Activated T-helper 17 cell treated with anti-CD3 and anti-CD28 coated beads, Interleukin-2, amount 50 U/mL, for 72 hours (primary cell): ENCODE measurements at places on chromosomes 6 and 20. TPM values are rescaled to one million over a fixed set of nuclear protein-coding genes. Genes with fewer than 3 reads are reported as not detected.
A peak's percentile ranks its signal among the peaks of the same experiment; 100 is the strongest.

- no peak for ATAC-seq
Measured at GRCh38 chr20:55205665-55206064, 730.3 kb downstream of the DOK5 start.

- peak; percentile 97 for ATAC-seq
Measured at GRCh38 chr6:16524380-16524707, 236.9 kb downstream of the ATXN1 start.

DNA sequence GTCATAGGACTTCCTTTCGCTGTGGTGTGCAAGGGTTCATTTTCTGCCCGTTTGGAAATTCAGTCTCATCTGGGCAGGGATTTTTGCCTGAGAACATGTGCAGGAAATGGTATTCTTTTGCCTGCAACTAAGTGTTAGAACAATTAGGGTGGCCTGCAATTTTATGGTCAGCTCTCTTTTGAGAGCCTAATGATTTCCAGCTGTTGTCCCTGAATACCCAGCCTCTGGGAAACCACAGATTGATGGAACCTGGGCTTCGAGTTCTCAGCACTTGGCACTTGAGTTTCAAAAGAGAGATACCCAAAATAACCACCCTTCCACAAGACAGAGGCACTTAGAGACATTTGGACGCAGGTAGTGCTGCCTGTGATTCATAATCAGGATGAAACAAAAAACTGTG, 217.2 kb upstream of the FOXA2 start:
- ATAC-seq: no peak

GRCh38 chr20:34915749-34916455, 39.5 kb downstream of the ACSS2 start:
- ATAC-seq: no peak

GRCh38 chr20:37579106-37579505, 51.4 kb upstream of the BLCAP start:
- no peak for ATAC-seq

DNA sequence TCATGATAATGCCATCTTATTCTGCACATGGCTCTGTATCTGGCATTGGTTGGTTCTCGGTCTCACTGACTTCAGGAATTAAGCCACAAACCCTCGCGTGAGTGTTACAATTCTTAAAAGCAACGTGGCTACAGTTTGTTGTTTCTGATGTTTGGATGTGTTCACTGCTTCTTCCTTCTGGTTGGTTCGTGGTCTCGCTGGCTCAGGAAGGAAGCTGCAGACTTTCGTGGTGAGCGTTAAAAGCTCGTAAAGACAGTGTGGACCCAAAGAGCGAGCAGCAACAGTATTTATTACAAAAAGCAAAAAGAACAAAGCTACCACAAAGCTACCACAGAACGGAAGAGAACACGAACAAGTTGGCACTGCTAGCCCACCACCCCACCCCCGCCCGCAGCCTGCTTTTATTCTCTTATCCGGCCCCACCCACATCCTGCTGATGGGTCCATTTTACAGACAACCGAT, 51.1 kb downstream of the MYLIP start:
- ATAC-seq: peak; percentile 60

DNA sequence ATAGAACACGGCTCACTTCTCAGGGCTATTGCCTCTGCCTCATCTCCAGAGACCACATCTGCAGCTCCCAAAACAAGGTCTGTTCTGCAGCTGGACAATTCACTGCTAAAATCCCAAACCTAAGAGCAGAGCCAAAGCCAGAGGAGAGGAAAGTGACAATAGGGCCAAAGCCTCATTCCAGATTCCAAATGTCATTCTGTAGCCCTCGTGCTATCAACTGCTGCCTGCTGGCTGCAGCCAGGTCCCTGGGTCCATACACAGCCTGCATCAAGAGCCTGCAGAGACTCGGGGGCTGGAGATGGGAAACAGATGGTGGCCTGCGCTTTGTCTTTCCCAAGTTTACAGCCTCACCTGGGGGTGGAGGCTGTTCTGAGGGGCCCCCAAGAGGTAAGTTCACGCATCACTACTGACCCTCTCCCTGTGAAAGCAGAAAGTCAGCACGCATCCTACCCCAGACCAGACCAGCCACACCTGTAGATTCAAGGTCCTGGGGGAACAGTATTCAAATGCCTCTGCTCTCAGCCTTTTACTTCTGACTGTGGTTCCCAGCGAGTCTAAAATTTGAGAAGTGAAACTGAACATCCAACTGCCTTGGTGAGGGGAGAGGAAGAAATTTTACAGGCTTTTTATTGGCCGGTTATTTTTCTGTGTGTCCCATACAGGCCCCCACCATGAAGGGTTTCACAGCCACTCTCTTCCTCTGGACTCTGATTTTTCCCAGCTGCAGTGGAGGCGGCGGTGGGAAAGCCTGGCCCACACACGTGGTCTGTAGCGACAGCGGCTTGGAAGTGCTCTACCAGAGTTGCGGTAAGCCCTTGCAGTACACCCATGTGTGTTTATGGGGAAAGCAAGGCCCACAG, at the start of gene LY86:
Gene LY86 (plus strand): TSS at position 657 of the 860 bp plus-strand sequence. CDS start 15 bp downstream, at position 672.
- ATAC-seq: no peak

DNA sequence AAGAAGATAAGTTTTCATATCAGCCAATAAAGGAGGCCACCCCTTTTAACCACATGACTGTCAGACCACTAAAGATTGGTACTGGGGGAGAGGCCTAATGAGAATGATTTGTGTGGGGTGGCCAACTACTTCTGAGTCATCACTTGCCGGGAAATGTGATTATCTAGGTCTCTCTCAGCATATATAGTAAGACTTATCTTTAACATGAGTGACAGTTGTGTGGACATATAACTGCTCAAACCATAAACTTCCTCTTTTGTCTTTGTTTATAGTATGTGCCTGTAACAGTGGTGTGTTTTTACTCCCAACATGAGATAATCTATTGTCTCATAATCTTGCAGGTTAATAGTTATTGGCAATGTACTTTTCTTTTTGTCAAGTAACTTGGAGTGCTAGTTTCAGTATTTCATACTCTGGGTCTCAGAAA, 312.4 kb downstream of the CDKAL1 start:
- ATAC-seq: peak; percentile 82

DNA sequence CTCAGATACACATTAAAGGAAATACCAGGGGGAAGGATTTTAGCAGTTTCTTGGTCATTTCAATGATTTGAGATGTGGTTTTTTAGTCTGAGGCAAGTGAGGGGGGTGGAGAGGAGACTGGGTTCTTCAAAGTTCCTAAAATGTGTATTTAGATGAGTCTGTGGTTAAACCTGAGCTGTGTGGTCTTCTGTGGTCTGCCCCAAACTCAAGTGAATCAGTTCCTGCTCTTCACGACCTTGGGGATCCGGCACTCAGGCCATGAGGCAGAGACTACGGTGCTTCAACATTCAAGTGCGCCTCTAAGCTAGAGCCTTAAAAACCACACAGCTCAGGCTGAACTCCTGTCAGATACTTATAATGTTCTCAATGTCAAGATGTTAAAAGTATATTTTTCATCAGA, 406.7 kb downstream of the LMBRD1 start:
- peak; percentile 71 for ATAC-seq

GRCh38 chr6:27505209-27506027, 32.5 kb upstream of the ZNF184 start:
- ATAC-seq: peak; percentile 18

DNA sequence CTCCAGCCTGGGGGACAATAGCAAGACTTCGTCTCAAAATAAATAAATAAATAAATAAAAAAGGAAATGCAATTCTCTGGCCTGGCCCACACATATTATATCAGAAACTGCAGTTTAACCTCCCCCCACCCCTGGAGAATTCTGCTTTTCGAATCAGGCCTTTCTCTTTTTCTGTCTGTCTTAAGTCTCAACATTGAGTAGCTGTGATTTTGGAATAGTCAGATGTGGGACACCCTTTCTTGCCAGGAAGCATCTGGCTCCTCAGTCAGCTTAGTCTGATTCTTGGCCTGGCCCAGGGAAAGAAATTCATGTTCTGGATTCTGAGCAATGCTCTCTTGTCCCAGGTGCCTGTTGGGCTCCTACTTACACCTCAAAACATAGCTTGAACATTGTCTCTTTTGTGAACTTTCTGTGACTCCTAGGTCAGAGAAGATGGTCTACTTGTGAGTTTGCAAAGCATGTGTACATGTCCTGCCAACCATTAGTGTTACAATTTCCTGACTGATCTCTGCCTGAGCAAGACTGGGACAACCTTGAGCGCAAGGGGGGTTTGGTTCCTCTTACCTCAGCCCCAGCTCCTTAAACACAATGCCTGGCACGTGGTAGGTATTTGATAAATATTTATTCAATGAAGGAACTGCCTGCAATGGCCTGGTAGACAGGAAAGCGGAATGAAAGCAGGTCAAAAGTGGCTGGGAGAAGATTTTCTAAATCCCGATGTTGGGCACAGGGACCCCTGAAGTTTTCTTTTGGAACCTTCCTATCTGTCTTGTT, 23.8 kb upstream of the POU5F1 start:
- ATAC-seq: no peak

- ATAC-seq: no peak
Measured at GRCh38 chr6:109449064-109449794, 6.3 kb downstream of the MICAL1 start.

DNA sequence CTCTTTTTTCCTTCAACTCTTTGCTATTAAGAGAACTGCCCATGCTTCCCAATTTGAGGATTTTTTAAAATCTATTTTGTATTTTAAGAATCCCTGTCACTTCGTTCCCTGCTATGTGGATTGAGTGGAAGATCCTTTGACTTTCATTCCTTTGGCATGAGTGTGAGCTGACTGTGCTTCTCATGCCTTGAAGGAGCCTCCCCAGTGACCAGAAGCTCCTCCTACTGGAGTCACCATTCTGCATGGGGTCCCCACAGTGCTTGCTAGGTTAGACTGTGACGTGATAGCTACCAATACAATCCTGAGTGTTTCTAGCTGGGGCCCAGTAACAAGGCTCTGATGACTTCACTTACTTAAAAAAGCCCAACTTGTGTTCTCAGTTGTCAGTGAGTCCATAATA, 104.4 kb upstream of the LAMP5 start:
- ATAC-seq: no peak

DNA sequence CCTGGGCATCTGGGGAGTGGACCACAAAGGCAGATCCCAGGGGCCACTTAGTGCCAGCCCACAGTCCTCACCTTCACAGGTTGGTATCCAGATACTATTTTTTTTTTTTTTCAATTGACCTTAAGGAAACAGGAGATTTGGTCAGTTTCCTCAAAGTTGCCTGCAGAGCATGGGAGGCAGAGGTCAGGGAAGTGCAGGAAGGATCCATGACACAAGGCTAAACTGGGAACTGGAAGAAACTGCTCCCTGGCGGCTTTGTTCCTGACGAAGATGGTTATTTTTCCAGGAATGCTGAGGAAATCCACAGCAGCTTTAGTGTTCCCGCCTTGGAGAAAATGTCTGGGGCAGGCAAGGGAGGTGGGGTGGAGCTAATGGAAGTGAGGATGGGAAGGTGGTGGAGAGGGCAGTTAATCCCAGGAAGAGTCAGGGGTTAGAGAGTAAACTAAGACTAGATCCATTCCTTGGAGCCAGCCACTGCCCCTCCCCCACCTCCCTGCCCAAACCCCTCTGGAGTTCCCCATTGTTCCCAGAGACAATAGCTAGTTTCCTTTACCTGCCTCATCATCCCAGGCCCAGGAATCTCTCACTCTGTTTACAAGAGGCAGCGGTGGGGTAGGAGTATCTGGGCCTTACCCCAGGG, 14.3 kb upstream of the MYMX start:
- no peak for ATAC-seq

DNA sequence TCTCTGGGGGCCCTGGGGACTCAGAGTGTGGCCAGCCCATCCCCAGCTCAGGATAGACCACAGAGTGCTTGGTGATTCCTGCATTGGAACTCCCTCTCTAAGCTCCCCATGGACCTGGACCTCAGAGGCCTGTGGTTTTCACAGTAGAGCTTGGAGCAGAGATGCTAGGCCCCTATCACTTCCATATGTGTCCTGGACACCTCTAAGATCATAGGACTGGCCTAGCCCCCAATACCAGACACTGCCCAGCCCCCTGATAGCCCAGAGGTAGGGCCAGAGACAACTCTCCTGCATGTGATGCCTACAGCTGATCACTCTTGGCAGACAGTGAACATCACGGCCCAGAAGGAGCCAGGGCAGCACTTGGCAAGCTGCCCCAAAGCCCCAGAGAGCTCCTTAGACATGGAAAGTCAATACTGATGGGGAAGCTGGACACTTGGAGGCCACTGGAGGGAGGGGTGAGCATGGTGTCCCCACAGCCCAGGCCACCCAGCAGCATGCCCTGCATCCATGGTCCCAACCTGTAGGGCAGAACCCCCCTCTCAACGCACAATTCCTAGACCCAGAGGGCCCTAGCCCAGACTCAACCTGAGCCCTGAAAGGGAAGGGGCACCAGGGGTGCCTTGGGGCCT, 27.1 kb downstream of the UBD start:
- no peak for ATAC-seq

DNA sequence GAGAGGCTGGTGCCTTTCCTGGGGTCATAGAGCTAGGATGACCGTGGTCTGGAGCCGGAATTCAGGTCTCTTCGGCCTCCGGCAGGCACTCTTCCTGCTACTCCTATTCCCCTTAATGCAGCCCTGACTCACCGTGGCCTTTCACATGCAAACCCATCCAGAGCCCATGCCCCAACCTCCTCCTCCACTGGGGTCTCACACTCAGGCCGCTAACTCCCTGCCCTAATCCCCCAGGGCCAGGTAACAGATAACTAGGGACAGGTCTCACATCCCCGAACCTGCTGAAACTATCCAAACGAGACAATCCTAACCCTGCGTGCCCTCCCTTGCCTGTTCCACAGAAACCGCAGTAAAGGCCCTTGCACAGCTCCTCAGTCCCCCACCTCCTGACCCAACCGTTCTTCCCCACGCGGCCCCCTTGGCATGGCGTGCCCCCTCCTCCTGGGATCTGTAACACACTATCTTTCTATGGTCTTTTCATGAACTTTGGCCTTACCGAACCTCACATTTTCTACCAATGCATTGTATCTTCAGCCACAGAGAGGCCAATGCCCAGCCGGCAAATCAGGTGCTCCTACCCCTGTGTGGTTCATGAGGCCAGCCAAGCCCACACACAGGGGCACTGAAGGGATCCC, 245.4 kb upstream of the EXOC2 start:
- no peak for ATAC-seq

DNA sequence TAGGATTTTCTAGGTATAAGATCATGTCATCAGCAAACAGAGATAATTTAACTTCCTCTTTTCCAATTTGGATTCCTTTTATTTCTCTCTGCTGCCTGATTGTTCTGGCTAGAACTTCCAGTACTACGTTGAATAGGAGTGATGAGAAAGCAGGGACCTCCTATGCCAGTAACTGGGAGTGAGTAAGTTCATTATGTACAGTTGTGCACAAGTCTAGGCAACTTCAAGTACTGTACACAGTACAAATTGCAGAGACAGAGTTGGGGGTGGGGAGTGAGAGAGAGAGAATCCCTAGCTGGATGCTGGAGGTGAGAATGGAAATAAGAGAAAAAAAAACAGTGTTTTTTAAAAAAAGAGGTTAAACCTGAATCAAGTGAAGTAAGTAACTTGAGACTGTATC, 210.2 kb downstream of the MMUT start:
- ATAC-seq: no peak

The CST5 gene
- not detected for total RNA-seq

The PSORS1C1 gene
- total RNA-seq: not detected

The MLN gene
- total RNA-seq: not detected

The TINAG gene
- not detected for total RNA-seq

The TGM3 gene
- 0.16 TPM for total RNA-seq

The WFDC10B gene
- total RNA-seq: not detected

The LGSN gene
- total RNA-seq: 0.34 TPM

The COL20A1 gene
- total RNA-seq: 0.16 TPM
